Trophoblast cell (in vitro differentiated cells and primary cell): ENCODE measurements at places on chromosomes 3 and 15.

DNA sequence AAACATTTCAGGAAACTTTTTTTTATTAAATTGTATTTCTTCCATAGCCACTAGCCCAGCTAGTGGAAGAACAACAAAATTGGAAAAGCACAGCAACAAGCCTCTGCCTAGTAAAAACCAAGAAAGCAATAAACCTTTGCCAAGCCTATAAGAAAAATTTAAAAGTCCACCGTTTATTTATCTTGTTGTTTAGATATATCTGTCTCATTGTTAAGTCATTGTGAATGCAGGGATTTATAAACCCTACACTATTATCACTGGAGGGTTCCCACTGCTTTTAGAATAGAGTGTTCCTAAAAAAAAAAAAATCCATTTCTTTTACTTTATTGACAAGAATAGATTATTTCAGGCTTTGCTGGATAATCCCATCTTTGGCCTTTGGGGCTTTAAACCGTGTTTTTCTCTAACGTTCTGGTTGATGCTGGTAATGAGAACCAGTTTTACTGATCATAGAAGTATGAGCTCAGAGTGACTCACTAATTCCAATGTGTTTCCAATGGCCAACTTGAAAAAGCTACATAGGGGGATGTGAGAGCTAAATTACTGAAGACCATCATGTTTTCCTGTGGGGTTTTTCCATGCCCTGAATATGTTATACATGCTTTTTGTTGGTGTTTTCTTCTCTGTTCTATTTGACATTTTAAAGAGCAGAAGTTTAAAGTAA lies 634.1 kb downstream of the RBMS3 start:
- peak; percentile 69 for DNase-seq

DNA sequence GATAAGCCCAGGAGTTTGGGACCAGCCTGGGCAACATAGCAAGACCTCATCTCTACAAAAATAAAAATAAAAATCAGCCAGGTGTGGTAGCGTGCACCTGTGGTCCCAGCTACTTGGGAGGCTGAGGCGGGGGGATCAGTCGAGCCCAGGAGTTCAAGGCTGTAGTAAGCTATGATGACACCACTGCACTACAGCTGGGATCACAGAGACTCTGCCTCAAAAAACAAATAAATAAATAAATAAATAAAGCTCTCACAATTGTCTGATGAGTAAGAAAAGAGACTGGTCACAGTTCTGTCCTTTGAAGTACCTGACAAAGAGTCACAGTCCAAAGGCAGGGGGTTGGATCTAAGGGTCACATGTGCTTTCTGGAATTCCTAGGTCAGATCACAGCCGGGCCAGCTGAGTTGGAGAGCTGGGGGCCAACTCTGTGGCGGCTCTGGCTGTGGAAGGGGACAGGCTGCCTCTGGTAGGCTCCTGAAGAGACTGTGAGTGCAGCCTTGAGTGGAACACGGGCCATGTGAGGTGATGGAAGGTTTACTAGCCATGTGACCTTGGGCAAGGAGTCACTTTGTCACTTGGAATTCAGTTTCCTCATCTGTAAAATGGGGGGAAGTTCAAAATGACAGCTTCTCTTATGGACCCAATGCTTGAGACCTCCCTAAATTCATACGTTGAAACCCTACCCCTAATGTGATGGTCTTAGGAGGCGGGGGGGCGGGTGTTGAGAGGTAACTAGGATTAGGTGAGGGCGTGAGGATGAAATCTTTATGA lies 47.2 kb downstream of the WHAMM start:
- DNase-seq, result no peak

DNA sequence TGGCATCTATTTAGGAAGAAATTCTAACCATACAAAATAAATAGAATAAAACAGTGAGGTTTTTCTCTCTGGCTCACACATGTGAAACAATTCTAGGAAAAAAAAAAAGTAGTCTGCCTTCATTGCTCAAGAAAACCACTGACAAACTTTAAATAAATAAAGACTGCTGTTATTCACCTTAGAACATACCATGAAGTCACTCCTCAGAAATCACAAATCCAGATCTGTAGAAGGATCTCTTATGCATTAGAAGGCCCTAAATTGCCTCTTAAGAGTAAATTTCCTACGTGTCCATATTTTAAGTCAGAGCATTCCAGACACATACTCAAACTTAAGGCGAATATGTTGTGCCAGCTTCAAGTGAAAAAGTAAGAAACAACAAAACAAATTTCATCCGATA lies 217.3 kb downstream of the ZIC4 start:
- no peak for DNase-seq

- DNase-seq, result no peak
These were observed 482.2 kb downstream of the RBMS3 start for GRCh38 chr3:29763115-29763514.

- DNase-seq, result no peak
These were observed 176.1 kb upstream of the RGMA start for GRCh38 chr15:93265111-93265556.

DNA sequence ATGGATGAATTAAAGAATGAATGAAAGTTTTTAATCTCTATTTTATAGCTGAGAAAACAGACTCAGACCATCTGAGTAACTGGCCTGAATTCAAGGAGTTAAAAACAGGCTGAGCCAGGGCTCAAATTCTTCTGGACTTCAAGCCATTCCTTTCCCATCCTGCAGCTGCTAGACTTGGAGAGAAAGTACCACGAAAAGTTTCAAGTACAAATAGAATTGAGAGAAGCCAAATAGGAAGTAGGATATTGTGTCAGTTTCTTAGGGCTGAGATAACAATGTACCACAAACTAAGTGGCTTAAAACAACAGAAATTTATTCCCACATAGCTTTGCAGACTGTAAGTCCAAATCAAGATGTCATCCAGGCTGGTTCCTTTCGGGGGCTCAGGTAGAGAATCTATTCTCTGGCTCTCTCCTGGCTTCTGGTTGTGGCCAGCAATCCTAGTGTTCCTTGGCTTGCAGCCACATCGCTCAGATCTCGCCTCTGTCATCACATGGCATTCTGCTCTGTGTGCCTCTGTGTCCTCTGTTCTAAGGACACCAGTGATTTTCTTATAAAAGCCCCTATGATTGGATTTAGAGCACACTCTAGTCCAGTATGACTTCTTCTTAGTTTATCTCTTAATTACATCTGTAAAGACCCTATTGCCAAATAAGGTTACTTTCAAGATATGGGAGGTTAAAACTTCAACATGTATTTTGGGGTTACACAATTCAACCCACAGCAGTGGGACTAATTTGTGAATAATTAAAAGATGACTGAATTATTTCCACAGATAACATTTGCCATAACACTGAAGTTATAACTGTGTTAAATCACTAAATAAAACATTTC lies 25.7 kb upstream of the GOLIM4 start:
- no peak for DNase-seq

DNA sequence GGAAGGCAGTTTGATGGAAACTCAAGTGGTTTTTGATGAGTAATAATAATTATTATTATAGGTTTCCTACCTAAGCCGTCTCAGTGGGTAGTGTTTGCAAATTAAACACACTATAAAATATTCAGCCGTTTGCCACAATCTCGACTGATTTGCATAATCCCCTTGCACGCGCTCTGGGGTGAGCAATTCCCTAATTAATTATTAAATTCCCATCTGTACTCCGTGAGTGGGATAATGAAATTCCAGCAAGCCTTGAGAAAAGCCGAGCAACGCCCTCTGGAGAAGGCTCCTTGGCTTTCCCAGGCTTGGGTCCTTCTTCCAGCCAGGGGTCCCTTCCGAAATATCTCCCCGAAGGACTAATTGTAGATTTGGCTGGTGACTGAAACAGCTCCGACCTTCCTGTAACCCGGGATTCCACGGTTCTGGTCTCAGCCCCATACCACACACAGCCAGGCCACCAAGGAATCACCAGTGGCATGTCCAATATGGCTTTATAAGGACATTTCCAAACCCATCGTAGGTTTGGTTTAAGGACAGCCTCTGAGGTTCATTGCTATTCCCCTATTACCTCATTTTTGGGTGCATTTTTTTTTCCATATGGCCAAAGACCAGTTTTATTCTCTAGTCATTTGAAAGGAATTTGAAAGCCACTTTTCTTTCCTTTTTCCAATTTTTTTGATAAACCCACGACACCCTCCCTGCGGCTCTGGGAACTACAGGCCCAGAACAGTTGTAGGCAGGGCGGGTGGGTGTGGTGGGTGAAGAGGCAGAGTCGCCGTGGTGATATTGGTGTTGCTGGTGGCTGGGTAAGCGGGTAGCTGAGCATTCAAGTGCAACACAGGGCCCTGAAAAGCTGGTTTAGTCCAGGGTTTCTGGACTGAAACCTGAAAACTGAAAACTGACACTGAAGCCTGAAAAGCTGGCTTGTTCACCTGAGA lies 33.2 kb upstream of the RGMA start:
- DNase-seq, result no peak

- DNase-seq, result no peak
These were observed 84.3 kb downstream of the ATP1B3 start for GRCh38 chr3:141960731-141961130.

GRCh38 chr3:47803480-47804025 lies 615 bp downstream of the DHX30 start:
- peak; percentile 78 for DNase-seq

GRCh38 chr3:46110701-46111493 lies 83.6 kb upstream of the XCR1 start:
- peak; percentile 71 for DNase-seq

GRCh38 chr3:42443292-42443691 lies 32.9 kb upstream of the LYZL4 start:
- DNase-seq, result no peak

- no peak for DNase-seq
These were observed 48.3 kb downstream of the CLDN11 start for GRCh38 chr3:170467007-170467406.

DNA sequence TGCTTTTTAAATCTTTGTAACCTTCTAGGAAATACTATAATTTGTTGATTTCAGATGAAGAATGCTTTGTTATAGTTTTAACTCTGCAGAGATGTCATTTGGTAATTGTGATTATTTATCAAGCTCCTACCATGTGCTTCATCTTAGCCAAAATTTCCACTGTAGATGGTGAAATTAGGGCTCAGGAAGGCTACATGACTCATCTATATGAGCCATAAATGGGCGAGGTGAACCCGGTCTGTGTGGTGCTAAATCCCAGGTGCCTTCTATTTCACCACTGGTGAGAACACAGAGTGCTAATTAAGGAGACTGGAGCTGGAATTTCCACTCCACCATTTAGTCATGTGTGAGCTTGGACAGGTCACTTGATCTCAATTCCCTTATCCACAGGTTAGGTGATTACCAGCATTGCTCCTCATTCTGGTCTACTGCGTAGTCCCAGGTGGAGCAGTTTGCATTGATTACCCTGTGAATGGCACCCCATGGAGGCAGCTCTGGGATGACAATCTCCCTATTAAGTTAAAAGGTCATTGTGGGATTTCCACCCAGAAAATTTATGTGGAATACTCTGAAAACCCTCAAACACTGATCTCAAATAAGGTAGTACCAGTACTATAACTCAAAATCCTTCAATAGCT lies 2.8 kb upstream of the CCR3 start:
- DNase-seq, result peak; percentile 30

DNA sequence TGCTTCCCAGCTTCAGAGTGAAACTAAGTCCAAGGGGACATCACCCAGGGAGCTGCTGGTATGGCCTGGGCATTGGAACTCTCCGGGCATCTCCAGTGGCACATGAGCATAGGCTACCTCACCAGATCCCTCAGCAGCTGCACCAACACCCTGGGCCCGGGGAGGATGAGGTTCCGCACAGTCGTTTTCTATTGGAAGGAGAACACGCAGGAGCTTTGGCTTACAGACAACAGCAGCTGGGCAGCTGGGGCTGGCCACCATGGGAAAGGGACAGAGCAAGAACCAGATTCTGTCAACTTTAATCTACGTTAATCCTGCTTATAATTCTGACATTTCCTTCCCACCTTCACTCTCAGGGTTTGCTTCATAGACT lies 65.5 kb downstream of the MYO1E start:
- DNase-seq, result no peak

DNA sequence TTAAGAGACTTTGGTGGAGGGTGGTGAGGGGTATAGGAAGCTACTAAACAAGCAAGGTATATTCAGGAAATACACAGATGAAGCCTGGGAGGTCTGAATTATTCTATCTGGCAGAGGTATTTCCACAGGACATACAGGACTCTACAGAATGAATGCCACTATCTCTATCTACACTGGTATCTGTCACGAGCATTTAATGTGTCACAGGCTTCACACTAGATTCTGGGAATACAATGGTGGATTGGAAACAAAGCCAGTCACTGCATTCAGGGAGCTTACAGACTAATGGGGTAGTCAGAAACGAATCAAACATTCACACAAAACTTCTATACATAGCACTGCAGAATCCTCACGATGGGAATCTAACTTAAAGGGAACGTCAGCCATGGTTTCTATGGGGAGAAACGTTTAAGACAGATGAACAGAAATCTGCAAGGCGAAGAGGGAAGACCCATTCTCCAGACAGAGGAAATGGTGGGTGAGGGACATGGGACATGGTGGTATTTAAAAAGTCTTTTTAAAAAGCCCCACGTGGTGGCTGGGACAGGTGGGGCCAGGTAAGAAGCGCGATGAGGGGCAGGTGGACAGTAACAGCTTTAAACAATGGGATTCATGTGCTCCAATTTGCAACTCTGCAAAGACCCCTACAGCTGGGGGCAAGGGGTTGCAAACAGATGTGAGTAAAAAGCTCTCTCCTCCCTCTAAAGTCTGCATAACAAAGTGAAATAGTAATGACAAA lies 16.5 kb downstream of the LRIG1 start:
- DNase-seq, result no peak

DNA sequence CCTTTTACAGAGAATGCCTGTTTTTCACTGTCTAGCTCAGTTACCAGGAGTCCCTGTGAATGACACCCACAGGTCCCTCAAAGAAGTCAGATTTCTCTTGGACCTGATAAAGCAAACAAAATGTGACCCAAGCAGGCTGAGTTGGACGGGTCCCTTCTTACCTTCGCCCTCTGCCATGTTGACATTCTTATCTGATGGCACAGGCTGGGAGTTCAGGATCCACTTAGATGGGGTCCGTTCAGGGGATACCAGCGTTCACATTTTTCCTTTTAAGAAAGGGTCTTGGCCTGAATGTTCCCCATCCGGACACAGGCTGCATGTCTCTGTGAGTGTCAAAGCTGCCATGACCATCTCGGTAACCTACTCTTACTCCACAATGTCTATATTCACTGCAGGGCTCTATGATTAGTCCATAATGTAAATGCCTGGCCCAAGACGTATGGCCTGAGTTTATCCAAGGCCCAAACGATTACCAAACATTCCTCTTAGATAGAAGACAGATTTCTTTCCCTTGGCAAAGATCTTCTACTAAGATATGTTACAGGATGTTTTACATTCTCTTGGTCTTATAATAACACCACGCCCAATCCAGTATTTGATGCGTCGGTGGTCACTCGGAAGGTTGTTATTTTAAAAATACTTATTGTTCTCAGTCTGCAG lies 179.1 kb downstream of the THSD4 start:
- peak; percentile 74 for DNase-seq

- DNase-seq, result no peak
These were observed 157.4 kb downstream of the SSR3 start for GRCh38 chr3:156397534-156397933.

- DNase-seq, result peak; percentile 53
These were observed 117.0 kb downstream of the MBNL1 start for GRCh38 chr3:152385761-152386160.

DNA sequence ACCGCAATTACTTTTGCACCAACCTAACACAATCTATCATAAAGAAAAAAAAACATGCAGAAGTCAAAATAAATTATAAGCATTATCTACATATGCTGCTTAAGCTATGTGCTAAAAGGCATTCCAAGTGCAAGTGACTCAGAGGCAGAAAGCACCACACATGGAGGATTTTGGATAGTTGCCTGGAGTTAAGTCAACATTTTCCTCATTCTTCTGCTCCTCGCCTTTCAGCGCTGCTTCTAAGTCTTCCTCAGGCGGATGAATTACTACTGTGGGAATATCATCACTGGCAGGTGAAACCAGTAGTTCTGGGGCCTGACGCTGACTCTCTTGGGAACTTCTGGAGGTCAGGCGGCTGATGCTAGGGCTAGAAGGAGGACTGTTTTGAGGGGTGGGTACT lies 53.1 kb downstream of the SLC4A7 start:
- DNase-seq, result peak; percentile 39
